NCI-H524 (cell line): ENCODE measurements at places on chromosomes 4 and X.

- no peak for DNase-seq
Observed at GRCh38 chr4:107351196-107351595, 315.1 kb upstream of the DKK2 start.

- no peak for DNase-seq
Observed at GRCh38 chrX:26522501-26522900, 306.5 kb downstream of the MAGEB5 start.

- DNase-seq, result no peak
Observed at GRCh38 chr4:128287141-128287870, at the start of gene PGRMC2. PGRMC2 (minus strand) TSS chr4:128287813; CDS start chr4:128287790, 23 bp downstream.

- no peak for DNase-seq
Observed at GRCh38 chr4:48538358-48538757, 48.3 kb downstream of the ZAR1 start.

- no peak for DNase-seq
Observed at GRCh38 chrX:102978594-102978993, 41.5 kb downstream of the RAB40AL start.

DNA sequence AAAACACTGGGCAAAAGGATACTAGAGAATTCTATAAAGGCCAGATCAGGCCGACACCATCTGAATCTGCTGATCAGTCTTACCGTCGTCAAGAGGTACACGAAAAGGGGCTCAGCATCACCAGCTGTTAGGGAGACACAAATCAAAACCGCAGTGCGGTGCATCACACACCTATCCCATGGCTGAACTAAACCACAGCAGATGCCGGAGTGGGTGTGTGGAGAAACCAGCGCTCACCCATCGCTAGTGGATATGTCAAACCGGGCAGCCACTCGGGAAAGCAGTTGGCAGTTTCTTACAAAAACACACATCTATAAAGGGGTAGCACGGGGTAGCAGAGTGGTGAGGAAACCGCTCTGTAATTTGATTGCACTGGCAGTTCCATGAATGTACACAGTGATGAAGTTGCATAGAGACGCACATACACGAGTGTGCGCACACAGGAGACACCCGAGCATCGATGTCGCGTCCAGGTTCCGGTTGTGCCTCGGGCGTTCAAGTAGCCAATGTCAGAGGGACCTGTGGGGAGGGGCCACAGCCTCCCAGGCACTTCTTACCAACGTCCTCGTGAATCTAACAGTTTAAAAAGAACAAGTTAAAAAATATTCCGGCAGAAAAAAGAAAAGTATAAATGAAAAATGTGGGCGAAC lies 23.1 kb upstream of the CCNQ start:
- no peak for DNase-seq

- no peak for DNase-seq
Observed at GRCh38 chr4:74971862-74972261, 38.9 kb downstream of the PARM1 start.

DNA sequence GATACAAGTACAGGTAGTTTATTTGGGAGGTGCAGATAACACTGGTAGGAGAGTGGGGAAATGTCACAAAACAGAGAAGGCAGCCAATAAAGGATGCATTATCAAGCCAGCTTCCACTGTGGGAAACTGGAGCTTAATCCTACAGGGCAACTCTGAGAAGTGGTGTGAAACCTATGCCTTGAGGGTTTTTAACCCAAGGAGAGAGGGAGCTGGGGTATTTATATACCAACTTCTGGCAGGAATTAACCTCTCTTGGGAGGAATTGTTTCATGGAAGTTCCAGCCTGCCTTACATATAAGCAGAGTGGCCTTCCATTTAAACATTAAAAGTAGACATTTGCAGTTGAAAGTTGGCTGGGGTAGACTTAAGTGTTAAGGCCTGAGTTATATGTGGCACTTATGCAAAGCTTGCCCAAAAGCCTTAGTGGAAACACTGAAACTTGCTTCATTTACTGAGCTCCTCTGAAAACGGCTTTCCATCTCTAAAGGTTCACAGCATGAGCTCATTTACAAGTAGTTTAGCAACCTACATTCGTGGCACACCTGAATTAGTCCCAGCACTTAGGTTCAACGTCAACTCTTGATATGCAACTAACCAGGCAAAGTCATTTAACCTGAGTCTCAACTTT lies 19.2 kb downstream of the MAGEB17 start:
- DNase-seq, result no peak

DNA sequence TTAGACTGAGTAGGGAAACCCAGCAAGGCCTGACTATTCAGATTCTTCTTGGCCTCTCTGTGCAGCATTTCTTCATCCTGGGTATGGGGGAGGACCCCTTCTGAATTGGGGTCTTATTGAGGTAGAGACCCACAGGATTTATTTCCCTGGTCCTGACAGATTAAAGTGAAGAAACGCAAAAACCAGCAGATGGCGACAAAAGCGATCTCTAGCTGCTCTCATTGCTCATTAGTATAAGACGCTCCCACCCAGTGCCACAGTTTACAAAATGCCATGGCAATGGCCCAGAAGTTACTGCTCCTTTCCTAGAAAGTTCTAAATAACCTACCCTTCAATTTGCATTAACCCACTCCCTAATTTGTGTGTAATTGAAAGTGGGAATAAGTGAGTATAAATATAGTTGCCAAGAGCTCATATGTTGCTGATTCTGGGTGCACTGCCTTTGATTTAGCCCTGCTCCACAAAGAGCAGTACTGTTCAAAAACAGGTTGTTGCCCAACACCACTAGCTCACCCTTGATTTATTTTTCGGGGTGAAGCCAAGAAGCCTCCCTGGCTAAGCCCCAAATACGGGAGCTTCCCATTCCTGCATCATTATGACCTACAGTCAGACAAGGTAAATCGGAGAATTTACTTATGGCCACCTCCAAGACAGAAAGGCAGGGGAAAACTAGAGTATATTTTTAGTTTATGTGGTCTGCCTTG lies 3.7 kb upstream of the BEX4 start:
- peak; percentile 56 for DNase-seq

DNA sequence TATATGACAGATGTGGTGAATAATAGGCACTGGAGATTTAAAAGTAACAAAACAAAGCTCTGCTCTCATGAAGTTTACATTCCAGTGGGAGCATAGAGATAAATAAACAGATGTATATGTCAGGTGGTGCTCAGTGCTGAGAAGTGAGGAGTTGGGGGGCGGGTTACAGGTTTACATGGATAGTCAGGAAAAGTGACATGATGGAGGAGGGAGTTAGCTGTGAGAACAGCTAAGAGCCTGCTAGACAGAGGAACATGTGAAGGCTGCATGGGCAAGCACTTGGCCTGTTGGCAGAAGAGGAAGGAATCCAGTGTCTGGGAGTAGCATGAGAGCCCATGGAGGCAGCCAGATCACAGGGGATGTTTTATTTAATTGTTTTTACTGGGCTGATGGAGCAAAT lies 10.2 kb upstream of the TMEM156 start:
- DNase-seq, result no peak
